Stimulated activated CD8-positive, alpha-beta memory T cell treated with anti-CD3 and anti-CD28 coated beads, Interleukin-4, amount 100 ng/mL, for 4 hours (primary cell): ENCODE measurements at places on chromosomes 7 and 10.

DNA sequence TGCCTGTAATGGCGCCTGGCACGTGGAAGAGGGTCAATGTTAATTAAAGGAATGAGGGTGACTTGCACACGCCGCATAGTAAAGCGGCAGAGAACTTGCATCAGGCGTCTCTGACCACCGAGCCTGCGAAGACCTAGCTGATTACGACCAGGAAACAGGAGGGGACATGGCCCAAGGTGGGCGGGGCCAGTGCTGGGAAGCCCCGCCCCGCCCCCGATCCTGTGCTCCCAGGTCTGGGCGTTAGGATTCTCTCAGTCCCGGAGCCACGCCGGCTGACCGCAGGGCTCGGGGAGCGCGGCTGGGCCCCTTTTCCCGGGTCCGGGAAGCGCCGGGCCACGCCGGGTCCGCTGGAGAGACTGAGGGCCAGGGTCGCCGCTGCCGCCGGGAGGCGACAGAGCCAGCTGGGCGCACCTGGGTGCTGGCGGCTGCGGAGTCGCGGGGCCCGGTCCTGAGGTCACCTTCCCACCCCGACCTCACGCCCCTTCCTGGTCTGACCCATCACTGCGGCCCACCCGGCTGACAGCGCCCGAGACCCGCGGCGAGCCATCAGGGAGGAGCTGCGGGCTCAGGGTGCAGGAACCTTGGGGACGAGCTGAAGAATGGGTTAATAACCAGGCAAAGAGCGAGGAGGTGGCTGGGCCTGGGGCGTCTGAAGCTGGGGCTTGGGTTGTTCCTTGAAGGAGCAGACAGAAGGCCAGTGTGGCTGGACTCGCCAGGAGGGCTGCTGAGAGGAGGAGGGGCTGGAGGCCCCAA is 23.0 kb upstream of the GRID1 start:
- no peak for DNase-seq

GRCh38 chr10:113618338-113618737 is 45.5 kb downstream of the NRAP start:
- DNase-seq: no peak

- no peak for DNase-seq
Measured at GRCh38 chr7:104196161-104196560, 11.7 kb downstream of the ORC5 start.

DNA sequence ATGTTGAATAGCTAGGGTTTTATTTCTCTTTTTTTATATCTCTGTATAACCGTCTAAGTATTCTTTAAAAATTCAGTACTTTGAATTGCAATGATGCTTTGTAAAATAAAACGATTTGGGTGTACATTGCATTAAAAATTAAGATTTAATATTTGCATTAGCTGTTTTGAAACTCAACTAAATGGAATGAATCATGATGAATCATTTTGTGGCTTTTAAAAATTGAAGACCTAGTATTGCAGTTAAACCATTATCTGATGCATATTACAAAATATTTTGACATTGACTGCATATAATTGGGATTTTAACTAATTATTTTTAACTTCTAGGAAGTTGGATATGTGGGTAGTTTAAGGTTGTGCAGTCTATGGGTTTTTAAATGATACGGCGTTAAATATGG is 314.0 kb downstream of the CDK14 start:
- no peak for DNase-seq

- no peak for DNase-seq
Measured at GRCh38 chr7:123616223-123616622, 14.6 kb downstream of the ASB15 start.
